ENCODE measurements at places on chromosomes 12 and 14.
A peak's percentile ranks its signal among the peaks of the same experiment; 100 is the strongest.

- no peak for DNase-seq
These were observed 360.4 kb upstream of the GARIN6 start for GRCh38 chr12:99287136-99287535.

DNA sequence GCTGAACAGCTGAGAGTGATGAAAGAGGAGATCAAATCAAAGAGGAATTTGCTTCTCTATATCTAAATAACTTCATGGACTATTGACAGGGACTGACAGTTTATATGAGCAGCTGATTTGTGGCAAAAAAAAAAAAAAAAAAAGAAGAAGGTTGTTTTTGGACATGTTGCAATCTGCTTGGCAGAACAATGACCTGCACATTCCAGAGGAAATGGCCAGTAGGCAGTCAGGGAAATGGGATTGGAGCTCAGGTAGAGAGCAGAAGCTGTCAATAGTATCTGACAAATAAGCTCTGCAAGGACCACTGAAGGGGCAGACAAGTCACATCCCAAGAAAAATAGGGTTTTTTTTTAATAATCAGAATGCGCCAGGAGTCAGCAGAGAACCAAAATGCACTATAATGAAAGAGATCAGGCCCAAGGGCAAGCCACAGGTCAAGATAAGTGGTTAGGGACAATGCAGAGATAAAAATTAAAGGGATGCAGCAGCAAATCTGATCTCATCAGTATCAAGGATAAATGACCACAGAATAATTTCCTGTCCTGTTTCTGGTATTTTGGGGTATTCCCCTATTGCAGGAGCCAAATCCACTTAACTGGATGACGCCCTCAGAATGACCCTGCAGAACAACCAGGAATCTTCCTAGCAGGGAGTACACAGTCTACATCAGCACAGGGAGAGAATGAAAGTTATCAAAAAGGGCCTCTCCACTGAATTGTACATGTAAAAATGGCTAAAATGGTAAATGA is 22.6 kb upstream of the DUSP16 start:
- DNase-seq: no peak

GRCh38 chr12:44616402-44616801 is 259.7 kb downstream of the NELL2 start:
- no peak for DNase-seq

- DNase-seq: no peak
These were observed 151.6 kb upstream of the ARID2 start for GRCh38 chr12:45577844-45578399.

DNA sequence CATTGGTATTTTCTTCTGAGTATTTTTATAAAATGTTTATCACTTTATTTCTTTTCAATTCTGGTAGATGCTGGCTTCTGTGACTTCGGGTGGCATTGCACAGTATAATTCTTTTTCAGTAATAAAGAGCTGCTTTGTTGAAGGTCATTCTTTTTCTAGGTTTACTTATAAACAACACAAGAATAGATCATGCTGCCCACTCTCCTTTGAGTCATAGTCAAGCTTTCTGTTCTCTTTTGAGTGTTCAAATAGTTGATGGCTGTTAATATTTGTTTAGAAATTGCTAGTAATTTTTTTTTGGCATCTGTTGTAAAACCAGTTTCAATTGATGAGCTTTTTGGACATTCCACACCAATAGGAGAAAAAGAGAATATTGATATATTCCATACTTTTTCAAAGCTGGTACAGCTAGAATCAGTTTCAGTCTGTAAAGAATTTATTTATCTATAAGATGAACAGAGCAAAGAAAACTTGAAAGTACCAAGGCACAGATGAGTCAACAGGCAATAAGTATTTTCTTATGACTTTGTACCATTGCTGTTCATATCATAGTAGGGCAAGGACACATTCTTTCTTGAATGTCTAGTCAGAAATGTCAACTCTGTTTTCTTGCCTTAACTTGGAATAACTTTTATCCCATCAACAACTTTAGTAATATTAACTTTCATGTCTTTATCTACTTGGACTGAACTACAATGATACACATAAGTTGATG is 513.0 kb upstream of the SEL1L start:
- DNase-seq: no peak

DNA sequence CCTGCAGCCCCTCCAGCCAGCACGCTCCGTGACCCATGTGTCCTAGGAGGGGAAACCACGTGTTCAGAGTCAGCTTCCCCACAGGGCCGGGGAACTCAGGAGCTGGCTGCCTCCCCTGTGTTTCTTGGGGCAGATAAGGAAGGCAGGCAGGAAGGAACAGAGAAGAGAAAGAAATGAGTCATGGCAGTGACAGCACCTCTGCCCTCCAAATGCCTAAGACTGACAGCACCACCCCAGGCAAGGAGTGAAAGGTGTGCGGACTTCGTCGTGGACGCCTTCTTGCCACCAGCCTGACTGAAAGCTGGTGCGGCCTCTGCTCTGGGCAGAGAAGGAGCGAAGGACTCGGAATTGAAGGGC is 167.0 kb upstream of the FKBP4 start:
- no peak for DNase-seq

DNA sequence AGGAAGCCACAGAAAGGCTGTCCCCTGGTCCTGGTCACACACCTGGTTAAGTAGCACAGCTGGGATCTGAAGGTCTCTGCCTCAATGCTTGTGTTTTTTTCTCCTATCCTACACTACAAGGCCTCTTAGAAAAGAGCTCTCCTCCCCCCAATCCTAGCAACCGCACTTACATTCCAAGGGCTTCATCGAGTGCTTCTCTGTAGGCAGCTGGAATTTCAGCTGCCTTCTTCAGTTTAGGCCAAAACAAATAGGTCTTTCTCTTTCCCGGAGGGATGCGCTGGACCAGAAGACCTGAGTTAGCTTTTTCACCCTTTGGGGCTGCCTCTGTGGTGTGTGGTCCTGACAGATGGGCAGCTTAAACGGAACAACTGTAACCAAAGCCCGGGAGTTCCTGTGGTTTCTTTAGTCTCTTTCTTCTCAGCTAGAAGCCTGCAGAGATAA is 109.7 kb downstream of the GPATCH2L start:
- no peak for DNase-seq

DNA sequence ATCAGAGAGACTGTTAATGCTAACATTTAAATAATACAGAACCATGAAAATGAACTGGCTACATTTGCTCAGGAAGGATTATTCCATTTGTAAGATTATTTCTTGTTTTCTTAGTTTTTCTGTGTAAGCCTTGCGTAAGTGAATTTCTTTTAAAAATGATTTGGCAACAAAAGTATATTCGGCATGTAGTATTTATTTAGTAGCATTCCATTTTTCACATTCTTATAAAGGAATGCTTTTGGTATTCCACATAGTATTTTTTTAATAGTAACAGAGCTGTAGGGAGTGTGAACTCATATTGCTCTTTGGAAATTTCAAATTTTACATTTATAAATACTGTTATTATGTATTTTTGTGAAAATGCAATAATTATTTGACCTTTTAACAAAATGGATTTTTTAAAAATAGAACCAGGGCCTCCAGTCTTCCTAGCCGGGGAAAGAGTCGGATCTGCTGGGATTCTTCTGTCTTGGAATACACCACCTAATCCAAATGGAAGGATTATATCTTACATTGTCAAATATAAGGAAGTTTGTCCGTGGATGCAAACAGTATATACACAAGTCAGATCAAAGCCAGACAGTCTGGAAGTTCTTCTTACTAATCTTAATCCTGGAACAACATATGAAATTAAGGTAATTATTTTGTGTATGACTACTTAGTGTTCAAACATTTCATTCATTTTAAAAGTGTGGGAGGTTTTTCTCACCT is 1.2 kb downstream of the PTPRQ start:
- DNase-seq: no peak

DNA sequence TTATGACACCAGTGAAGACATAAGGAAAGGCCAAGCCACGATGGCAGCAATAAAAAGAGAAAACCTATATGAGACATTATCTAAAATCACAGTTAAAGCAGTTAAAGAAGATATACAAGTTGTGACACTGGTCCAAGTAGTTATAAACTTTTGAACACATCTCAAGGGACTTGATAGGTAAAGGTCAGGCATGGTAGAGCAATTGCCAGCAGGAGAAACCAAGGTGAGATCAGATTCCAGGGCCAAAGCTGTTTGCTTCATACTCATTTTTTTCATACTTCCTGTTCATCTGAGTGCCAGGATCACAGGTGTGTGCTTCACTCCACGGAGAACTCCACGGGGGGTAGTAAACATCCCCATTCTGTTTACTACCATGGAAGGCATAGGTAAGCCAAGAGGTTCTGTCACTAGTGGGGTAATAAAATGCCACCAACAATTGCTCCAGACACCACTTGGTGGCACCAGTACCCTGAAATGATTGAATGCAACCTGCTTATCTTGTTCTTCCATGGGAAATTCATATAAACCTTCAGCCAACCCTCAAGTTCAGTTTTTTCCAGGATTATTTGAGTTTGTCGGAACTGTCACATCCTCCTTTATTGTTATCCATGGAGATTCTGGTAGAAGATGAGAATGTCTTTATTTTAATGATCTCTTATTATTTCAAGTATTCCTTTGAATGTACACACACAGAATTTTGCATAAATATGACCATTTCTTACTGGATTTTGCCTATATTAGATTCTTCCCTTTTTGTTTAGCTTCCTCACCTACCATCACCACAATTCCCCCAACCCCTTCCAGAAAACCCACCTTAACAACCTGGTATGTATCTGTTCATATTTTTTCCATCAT is 59.2 kb upstream of the TSPAN8 start:
- no peak for DNase-seq

- peak; percentile 95 for DNase-seq
These were observed 44.3 kb downstream of the CYP46A1 start for GRCh38 chr14:99728231-99728920.

DNA sequence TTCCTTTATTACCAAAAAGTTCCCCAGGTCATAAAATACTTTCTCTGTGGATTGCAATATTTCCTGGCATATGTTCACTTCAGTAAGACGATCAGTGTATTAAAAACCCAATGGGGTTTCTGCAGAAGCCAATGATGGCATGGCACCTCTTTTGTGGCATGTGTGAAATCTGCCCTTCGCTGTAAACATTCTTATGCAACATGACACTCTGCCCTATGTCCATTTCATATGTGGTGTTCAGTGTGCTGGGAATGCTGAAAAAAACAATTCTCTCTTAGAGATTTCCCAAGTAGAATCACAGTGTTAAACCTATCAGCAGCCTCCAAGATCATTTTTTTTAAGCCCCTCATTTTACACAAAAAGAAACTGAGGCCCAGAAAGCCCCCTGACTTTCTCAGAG is 2.3 kb upstream of the MYBPC1 start:
- DNase-seq: no peak

DNA sequence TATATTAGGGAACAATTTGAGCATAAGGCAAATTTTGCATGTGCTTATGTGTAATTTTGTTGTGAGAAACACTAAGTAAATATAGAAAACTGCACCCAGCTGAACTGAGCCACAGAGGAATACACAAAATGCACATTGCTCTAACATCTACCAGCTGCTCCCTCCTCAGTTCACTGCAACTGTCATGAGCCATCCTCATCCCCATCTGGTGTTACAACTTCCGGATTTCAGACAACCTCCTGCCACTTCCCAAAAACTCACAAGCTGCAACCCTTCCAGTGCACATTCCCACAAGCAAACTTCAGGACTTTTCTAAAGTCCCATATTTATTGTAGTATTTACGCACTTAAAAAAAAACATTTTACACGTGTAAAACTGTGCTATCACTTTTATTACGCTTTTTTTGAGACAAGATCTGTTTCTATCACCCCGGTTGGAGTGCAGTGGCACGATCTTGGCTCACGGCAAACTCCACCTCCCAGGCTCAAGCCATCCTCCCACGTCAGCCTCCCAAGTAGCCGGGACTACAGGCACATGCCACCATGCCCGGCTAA is 169.1 kb upstream of the TBX3 start:
- no peak for DNase-seq

DNA sequence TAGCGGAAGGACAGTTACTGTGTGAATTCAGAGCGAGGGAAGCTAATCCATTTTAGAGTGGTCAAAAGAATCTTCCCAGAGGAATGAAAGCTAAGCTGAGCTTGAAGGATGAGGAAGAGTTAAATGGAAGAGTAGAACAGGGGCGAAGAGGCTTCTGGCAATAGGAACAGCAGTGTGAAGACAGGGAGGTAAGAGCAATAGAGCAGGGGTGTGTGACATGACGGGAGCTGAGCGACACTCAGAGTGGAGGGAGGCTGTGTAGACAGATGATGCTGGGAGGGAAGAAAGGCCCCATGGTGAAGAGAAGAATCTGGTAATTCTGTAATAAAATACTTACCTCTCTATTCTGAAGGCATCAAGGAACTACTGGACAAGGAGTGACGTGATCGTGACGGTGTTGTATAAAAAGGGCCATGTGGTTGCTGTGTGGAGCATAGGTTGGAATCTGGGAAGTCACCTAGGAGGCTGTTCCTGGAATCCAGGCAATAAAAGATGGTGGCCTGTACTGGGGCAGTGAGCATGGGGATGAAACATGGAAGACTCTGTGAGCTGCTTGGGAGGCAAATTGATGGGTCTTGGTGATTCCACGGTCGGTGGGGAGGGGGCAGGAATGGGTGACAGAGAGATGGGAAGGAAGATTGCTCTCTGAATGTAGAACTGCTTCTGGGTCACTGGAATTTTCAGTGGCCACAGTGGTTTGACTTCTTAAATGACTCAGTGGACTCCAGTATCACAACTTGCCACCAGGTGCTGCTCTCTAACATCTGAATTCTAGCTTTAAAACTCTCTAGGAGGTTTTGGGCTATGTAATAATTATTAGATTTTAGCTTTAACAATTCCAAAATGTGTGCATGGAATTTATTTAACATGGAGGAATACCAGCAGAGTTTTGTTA is 164.1 kb downstream of the ATP23 start:
- no peak for DNase-seq

DNA sequence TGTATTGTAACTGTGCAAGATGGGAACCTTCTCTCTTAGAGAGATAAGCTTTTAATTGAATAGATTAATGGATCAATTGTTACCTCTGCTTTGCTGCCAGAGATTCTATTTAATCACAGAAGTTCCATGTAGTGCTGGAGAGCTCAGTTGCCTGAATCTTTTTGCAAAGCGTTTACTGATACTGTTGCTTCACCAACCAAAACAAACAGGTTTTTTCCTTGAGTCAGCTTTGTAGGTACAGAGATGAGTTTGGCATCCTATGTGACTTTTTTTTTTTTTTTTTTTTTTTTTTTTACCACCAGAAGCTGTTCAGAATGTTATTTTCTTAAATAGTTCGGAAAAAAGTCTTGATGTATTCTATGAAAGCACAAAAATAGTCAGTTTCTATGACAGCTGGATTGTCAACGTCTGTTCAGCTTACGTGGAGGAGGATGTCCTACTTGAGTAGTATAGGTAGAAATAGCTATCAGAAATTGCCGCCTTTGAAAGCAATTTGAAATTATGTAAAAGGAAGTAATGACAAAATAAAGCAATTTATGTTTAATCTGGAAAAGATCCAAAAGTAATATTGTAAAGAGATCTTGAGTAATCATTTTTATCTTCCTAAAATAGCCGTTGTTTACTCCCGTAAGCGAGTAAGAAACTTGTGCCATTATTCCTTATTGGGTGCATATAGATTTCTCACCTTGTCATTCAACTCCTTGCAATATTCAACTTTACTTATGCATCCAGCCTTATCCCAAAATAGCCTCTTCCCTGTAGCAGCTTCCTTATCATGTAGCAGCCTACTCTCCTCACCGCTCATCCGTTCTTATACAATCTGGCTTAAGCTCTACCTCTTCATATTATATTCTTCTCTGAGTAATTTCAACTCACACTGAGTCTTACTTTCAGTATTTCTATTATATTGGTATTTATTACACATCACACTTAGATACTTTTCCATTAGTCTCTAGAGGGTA is 5.2 kb downstream of the LRRK2 start:
- no peak for DNase-seq

GRCh38 chr12:2335513-2335912 is 282.7 kb downstream of the CACNA1C start:
- no peak for DNase-seq
